ENCODE measurements at places on chromosomes 4 and X.

DNA sequence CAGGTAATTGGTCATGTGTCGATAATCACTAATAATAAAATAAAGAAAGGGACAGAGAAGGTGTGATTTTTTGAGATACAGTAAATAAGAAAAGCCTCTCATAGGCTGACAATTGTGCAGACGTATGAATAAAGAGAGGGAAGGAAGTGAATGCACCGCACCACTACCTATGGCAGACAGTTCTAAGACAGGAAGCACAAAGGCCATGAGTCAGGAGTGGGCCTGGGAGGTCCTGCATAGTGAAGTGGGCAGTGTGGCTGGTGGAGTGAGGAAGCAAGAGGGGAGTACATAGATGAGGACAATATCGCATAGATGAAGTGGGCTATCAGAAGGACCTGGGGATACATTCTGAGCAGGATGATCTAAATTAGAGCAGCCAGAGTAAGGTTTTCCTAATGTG lies 75.6 kb downstream of the BMP3 start:
- no peak for DNase-seq

DNA sequence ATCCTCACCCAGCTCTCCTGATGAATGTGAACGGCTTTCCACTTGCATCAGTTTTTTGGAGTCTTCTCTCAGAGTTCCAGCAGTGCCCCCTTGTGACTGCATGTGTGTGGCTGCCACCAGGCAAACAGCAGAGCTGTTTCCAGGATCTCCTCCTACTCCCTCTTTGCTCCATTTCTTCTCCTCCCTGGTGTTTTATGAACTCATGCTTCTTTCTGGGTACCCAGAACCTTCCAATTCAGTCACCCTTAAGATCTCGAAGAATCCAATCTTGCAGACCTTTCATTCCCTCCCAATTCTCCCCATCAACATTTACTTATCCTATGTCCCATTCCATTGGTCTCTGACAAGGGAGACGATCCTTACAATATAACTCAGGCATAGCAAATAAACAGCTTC lies 6.8 kb upstream of the TCEANC start:
- DNase-seq = no peak

DNA sequence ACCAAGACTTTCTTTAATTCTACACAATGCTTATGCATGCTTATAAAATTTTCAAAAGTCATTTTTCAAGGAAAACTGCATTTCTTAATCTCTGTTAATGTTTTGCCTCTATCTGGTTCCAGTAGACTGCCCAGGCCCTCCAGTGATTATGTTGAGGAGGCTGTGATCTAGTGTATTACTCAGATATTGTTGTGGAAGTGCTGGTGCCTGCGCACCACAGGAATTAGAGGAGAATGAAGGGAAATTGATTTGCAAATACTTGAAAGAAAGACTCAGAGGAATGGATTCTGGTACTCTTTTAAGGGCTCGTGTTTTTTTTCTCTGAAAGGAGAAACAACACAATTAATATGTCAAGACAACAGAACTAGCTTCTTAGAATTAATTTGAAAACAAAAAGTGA lies 1015.1 kb downstream of the RPA4 start:
- no peak for DNase-seq

DNA sequence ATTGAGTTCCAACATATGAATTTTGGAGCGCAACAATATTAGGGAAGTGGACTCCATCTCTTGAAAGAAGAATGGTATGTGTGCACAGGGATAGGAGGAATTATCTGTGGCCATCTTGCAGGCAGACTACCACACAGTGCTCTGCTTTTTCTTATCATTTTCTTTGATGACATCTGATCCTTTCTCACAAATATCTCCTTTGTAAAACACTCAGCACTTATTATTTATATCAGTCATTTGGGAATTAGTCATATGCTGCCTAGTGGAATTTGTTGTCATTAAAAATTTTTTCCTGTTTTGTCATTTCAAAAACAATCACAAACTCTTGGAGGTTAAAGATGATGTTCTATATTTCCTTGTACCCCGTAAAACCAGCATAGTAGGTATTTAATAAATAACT lies 444.3 kb upstream of the ATOH1 start:
- DNase-seq = no peak

- DNase-seq = no peak
Observed at GRCh38 chrX:133921764-133922389, 63.5 kb downstream of the GPC3 start.

DNA sequence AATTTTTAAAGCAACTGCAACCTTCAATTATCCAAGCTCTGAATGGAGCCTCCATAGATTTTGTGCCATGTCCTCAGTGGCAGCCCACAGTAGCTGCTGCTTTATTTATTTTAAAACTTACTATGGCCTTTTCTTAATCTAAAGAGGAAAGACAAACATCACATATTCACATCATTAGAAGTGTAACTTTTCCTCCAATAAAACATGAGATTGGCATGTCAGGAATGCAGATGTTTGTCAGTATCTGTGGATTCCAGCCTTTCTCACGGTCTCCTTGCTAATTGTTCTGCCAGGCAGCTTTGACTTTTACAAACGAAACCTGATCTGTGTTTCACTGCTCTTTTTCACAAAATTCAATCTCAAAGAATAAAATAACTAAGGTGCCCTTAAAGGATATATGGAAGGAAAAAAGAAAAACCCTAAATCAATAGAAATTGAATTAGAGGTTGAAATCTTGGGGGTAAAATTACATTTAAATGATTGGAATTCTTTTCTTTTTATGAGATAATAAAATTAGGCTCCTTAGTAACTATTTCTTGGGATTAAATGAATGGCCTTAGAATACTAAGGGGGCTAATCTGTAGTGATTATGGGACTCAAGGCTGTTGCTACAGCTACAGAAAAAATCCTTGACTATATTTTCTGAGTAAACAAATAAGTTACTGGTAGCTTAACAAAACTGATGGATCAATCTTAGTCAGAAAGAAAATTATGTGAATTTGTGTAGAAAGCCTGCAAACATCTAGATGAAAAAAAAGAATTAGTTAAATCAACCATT lies 151.3 kb downstream of the RTL9 start:
- no peak for DNase-seq

GRCh38 chr4:107721436-107722100 lies 1.5 kb upstream of the PAPSS1 start:
- no peak for DNase-seq

- no peak for DNase-seq
Observed at GRCh38 chr4:40323866-40324265, 11.3 kb upstream of the CHRNA9 start.

- DNase-seq = no peak
Observed at GRCh38 chr4:43253541-43253940, 361.0 kb downstream of the GRXCR1 start.
